ENCODE measurements at places on chromosomes 7 and 10.

DNA sequence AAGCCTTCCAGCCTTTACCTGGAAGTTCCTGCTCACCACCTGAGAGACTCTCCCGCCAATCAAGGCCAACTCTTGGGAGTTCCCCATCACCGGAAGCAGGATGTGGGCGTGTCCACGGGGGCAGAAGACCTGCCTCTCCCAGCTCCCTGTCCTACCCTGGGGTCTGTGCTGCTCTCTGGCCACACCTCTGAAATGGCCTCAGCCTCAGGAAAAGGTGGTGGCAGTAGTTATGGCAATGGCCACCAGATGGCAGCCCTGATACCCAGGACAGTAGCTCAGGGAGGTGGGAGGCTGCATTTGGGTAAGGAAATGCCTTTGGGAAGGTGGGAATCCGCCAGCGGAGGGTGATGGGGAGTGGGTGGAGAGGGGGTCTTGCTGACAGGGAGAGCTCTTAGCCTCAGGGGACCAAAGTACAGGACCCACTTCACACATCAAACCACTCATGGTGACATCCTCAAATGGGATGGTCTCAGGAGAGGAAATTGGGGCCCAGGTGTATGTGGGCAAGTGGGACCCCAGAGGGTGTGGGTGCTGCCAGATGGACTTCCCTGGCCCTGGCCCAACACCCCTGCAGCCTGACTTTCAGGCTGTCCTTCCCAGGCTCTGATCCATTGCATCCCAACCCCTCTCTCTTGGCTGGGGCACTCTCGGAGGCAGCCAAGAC is 33.9 kb downstream of the KAZALD1 start:
- DNase-seq, result peak; percentile 82

GRCh38 chr10:124409696-124410095 is 9.0 kb downstream of the OAT start:
- no peak for DNase-seq

DNA sequence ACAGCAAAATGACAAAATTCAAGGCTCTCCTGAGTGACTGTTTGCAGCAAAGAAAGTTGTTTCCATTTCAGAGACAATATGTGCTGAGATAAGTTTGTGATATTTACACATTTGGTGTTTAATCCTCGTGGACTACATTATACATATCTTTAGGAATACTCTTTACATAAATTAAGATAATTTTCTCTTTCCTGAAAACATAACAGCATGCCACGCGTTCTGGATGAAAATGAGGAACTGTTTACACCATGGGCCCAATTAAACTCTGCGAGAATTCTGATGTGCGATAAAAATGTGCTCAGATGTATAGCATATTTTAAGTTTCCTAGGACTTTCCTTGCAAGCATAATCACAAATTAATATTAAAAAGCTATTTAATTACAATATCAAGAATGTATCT is 26.4 kb downstream of the PTPRE start:
- DNase-seq, result no peak

DNA sequence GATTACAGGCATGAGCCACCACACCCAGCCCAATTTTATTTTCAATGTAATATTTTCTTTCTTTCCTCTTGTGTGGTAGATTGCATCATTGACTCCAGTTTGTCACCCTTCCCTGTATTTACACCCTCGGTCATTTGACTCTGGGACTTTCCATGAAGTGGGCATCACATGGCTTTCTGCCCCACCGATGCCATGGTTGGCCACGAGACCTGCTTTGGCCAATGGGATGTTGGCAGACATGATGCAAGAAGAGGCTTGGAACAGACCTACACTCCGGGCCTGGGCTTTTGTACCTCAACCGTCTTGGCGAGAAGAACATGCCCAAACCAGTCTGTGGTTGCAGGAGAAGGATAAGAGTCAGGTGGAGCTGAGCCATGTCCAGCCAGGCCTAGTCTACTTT is 38.8 kb upstream of the CACUL1 start:
- DNase-seq, result no peak

- DNase-seq, result peak; percentile 82
These were observed 102.1 kb upstream of the MDFIC start for GRCh38 chr7:114819616-114820362.

DNA sequence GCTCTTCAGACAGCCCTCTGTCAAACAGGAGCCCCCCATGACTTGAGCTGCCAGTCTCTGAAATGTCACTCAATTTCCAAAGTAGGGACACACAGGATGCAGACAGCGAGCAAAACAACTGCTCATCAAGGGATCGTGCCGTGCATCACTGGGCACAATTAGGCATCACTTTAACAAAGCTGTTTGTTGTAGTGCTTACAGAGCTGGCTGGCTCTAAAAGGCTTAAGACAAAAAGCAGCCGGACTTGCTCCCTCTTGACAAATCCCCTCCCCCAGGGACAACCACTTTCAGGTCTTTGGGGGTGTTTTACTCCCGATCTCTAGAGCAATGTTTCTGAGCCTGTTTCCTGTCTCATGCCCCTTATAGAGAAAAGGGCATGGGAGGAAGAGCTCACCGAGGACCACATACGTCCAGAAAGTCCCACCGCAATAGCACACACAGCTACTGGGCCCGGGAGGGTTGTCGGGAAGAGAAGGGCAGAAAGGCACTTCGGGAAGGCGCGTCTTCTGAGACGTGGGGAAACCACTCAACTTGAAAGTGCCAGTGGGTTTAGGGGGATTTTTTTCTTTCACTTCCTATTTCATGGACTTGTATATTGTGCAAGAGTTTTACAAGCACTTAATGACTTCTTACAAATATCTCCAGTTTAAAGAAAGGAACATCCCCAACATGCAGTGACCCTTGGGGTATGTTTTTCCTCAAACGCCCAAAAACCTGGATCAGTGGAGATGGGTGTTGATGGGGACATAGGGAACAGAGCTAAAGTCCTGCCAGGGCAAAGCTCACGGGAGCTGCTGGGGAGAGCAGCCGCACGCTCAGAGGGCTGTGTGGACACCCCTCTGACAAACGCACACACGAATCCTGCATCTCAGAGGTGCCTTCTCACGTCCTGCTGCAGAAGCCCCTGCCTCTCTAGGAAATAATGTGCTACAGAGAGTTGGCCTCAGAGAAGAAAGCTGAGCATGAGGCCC is 27.1 kb downstream of the LRRC20 start:
- no peak for DNase-seq

DNA sequence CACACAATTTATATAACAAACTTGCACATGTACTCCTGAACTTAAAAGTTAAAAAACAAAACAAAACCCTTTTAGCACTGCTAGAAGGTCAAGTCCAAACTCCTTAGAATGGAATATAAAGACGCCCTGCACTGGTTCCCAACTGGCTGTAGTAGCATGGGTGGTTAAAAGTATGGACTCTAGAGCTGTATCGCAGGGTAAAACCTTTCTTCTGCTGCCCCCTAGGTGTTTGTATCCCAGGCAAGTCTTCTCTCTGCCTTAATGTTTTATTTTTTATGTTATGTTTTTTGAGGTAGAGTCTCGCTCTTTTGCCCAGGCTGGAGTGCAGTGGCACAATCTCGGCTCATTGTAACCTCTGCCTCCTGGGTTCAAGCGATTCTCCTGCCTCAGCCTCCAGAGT is 35.2 kb downstream of the LSMEM1 start:
- DNase-seq, result no peak

DNA sequence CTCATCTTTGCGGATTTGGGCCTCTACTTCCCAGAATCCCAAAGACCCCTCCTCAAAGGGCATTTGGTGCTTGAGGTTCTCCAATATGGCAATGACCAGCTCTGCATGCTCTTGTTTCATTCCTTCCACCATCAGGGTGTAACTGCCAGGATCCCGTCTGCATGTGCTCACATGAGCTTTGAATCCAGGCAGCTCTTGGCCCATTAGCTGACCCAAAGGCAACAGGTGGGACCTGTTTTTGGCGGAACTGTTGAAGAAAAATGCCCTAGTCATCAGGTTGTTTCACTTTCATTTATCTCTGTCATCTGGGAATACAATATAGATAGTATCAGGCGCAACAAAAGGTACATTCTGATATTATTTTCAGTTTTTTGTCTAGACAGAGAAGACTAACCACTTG is 159.1 kb upstream of the TCF7L2 start:
- DNase-seq, result no peak

- peak; percentile 39 for DNase-seq
These were observed 85.5 kb downstream of the NKX6-2 start for GRCh38 chr10:132700156-132701098.

GRCh38 chr7:96308950-96309263 is 13.0 kb downstream of the SLC25A13 start:
- no peak for DNase-seq

DNA sequence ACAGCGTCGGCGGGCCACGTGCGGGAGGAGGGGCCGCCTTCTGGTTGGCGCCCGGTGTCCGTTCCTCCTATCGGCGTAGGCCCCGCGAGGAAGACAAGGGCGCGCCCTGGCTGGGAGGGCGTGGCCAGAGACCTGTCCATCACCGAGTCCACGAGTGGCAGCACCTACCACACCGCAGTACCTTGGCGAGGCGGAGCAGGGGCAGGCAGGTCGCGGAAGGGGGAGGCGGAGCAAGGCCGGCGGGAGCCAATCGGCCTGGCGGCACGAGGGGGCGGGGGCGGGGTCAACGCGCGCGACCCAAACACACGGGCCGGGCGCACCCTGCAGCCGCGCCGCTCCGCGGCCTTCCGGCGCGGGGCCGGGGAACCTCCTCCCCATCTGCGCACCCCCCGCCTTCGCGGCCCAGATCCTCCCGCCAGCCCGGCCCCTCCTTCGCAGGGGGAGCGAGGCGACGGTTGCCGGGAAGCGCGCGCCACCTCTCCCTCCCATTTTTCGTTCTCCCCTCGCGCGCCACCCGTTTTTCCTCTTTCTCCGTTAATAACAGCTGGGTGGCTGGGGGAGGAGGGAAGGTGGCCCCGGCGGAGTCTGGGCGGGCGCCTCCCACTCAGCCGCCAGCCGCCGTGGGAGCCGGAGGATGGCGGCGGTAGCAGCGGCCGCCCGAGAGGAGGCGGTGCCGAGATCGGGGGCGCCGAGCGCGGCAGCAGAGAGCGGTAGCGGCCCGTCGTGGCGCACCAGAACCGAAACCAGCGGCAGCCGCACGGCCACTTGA is at the start of gene ZNRF2:
ZNRF2 (plus strand) TSS at position 300 of the 769 bp plus-strand sequence. CDS start 761 bp downstream, outside the sequence.
- peak; percentile 97 for DNase-seq

DNA sequence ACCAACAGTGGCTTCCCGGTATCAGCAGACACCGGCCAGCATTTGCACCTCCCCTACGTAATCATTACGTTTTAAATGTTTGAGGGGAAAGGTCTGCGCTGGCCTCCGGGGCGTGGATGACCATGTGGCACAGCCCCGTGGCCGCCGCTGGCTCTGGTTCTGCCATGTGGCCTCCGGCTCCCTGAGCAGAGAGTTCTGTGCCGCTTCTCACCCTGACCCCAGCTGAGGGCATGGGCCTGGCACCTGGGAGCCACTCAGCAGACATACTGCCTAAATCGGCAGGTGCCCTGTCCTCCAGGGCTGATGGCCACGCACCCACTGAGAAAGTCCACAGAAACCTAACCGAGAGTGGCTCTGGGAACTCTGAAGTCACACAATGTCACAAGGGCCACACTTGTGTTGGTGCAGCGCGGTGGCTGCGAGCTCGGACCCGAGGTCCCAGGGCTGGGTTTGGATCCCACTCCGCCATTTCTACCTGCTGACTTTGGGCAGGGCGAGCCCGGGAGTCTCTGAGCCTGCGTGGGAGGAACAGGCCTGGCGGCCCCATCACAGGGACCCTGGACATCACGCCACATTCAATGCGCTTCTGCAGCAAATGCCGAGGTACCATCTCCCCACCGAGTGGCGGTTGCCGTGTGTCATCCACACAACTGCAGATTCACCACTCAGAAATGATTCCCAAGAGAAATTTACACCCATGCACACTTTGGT is 25.3 kb downstream of the CFAP46 start:
- no peak for DNase-seq

- no peak for DNase-seq
These were observed 213.4 kb downstream of the GALNT17 start for GRCh38 chr7:71345117-71345884.

GRCh38 chr10:113648478-113648877 is 15.4 kb downstream of the NRAP start:
- DNase-seq, result peak; percentile 27

DNA sequence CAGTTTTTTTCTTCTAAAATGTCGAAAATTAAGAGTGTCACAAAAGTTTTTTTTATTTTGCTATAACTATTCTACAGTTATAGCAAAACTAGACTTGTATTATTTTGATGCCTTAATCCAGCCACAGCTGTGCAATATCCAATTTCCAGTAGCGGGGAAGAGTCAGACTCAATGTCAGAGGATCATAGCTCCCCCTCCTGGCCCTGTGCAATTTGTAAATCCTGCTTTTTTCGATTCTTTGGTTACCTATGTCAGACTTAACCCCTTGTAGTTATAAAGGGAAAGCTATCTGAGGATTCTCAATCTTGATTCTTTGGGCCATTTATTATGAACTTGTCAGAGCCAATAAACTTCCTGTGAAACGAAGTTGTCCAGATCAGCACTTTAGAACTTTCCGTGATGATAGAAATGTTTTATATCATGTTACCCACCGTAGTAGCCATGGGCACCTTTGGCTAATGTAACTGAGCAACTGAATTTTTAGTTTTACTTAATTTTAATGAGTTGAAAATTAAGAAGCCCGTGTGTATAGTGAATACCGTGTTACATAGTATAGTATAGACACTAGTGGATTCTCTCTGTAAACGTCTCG is 87.7 kb upstream of the PRKCQ start:
- peak; percentile 41 for DNase-seq

DNA sequence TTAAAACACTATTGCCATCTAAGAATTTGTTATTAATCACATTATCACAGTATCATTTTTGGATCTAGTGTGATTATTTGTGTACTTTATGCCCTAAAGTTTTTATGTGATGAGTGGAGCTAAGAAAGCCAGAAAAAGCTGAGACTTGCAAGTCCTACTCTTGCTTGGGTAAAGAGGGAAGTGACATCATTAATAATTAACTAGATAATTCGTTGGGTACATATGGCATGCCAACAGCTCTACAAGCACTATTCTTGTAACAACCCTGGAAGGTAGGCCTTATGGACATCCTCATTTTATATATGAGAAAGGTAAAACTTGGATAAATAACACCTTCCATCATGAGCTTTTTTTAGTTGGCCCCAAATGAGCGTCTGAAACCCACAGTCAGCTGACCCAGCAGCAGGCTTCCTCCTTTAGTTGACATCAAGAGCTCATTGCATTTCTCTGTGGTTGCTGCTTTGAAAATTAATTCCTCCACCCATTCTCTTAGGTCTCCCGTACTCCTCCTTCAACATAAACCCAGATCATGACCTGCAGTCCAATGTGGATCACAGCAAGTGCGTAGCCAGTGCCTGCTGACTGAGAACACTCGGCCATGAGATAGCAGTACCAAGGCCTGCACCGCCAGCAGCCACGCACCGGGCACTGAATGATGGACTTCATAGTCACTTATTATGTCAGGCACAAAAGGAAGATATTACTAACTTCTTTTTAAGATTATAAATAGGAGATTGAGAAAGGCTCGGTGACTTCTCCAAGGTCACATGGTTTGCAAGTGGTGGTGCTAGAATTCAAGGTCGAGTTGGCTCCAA is 292.0 kb upstream of the AOAH start:
- DNase-seq, result no peak

DNA sequence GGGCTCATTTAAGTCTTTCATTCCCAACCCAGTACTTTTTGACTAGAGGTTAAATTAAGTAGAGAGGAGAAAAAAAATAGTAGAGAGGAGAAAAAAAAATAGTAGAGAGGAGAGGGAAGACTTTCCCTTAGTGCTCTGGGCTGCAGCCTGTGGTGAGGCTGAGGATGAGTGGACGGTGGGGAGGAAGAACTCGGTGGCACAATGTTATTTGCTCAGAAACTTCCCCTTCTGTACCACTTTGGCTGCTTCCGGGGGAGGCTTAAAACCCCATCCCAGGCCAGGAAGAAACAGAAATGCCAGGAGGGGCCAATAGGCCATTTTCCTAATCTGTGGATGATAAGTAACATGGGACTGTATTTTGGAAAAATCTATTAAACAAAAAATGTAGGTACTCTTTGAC is 14.6 kb upstream of the MLXIPL start:
- no peak for DNase-seq

- DNase-seq, result no peak
These were observed 2.3 kb upstream of the FHIP2A start for GRCh38 chr10:114819322-114819721.
